ENCODE measurements at places on chromosomes 7 and 10. TPM values are rescaled to one million over a fixed set of nuclear protein-coding genes. Genes with fewer than 3 reads are reported as not detected.

Gene ZNF107
- total RNA-seq: 12.4 TPM

- H3K36me3 ChIP-seq: no peaks in the 10 kb centered on the region
- DNase-seq: no peak
- H3K4me1 ChIP-seq: no peaks in the 10 kb centered on the region
- H3K27ac ChIP-seq: no peak overlapping the region
- H3K4me3 ChIP-seq: no peak overlapping the region
Measured at GRCh38 chr7:153616711-153617325, 435.4 kb upstream of the DPP6 start.

- no peaks in the 10 kb centered on the region for H3K36me3 ChIP-seq
- H3K27ac ChIP-seq: no peak overlapping the region
- no peak overlapping the region for H3K4me3 ChIP-seq
- no peak for DNase-seq
- no peaks in the 10 kb centered on the region for H3K27me3 ChIP-seq
Measured at GRCh38 chr10:121525251-121526134, 72.8 kb downstream of the FGFR2 start.

GRCh38 chr10:3324612-3325038 is 152.0 kb upstream of the PITRM1 start:
- no peak overlapping the region for H3K27ac ChIP-seq
- no peaks in the 10 kb centered on the region for H3K36me3 ChIP-seq
- no peaks in the 10 kb centered on the region for H3K27me3 ChIP-seq
- DNase-seq: no peak
- H3K4me1 ChIP-seq: no peaks in the 10 kb centered on the region
- H3K4me3 ChIP-seq: no peak overlapping the region

Gene NEUROD6
- total RNA-seq: not detected

Gene TEX36
- not detected for total RNA-seq

GRCh38 chr10:131271195-131271880 is 40.2 kb downstream of the TCERG1L start:
- no peak overlapping the region for H3K27ac ChIP-seq
- H3K4me3 ChIP-seq: no peak overlapping the region
- H3K36me3 ChIP-seq: no peaks in the 10 kb centered on the region
- no peaks in the 10 kb centered on the region for H3K4me1 ChIP-seq
- DNase-seq: no peak

GRCh38 chr10:96608262-96608661 is 21.4 kb upstream of the TM9SF3 start:
- H3K4me1 ChIP-seq: peaks cover 14% of the 10 kb centered on the region
- no peak overlapping the region for H3K27ac ChIP-seq
- H3K4me3 ChIP-seq: no peak overlapping the region
- H3K27me3 ChIP-seq: no peaks in the 10 kb centered on the region
- H3K36me3 ChIP-seq: no peaks in the 10 kb centered on the region
- DNase-seq: no peak

Gene SSC4D
- total RNA-seq: not detected

GRCh38 chr10:109883859-109884771 is 39.2 kb downstream of the XPNPEP1 start:
- H3K4me3 ChIP-seq: no peak overlapping the region
- no peak overlapping the region for H3K27ac ChIP-seq
- H3K36me3 ChIP-seq: peaks cover 76% of the 10 kb centered on the region
- peaks cover 5% of the 10 kb centered on the region for H3K4me1 ChIP-seq
- DNase-seq: peak; percentile 82

DNA sequence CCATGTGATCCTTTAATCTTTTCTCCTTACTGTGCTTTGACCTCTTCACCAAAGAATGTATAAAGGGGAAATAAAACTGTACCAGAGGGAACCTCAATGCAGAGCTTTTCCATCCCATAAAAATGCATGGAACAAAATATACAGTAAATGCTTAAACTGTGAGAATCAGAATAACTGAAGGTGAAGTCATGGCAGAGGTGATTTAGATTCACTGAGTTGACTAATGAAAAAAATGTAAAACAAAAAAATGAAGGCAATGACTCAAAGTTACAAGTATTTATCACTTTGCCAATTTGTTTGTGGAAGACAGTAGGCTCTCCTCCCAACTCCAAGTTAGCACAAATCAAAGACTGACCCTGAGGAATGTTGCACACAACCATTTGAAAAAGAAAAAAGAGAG is 1331.6 kb upstream of the SORCS1 start:
- no peak overlapping the region for H3K4me3 ChIP-seq
- no peak for DNase-seq
- H3K27me3 ChIP-seq: no peaks in the 10 kb centered on the region
- no peaks in the 10 kb centered on the region for H3K4me1 ChIP-seq
- H3K27ac ChIP-seq: no peak overlapping the region
- no peaks in the 10 kb centered on the region for H3K36me3 ChIP-seq

Gene CYP2E1
- 2.0 TPM for total RNA-seq

Gene OR9A2
- total RNA-seq: not detected

DNA sequence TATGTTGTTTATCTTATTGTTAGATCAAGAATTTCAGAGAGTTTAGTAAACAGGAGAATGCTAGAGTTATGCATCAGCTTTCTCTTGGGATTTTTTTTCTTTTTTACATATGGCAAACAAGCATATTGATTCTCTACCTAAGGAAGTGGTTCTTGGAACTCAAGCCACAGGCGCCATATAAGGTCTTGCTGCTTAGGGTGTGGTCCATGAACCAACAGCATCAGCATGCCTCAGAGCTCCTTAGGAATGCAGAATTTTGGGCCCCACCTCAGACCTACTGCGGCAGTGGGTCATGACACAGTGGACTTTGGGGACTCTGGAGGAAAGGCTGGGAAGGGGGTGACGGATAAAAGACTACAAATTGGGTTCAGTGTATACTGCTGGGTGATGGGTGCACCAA is 230.8 kb downstream of the SKAP2 start:
- H3K27me3 ChIP-seq: no peaks in the 10 kb centered on the region
- H3K36me3 ChIP-seq: no peaks in the 10 kb centered on the region
- no peak overlapping the region for H3K27ac ChIP-seq
- peaks cover 4% of the 10 kb centered on the region for H3K4me1 ChIP-seq
- no peak for DNase-seq

DNA sequence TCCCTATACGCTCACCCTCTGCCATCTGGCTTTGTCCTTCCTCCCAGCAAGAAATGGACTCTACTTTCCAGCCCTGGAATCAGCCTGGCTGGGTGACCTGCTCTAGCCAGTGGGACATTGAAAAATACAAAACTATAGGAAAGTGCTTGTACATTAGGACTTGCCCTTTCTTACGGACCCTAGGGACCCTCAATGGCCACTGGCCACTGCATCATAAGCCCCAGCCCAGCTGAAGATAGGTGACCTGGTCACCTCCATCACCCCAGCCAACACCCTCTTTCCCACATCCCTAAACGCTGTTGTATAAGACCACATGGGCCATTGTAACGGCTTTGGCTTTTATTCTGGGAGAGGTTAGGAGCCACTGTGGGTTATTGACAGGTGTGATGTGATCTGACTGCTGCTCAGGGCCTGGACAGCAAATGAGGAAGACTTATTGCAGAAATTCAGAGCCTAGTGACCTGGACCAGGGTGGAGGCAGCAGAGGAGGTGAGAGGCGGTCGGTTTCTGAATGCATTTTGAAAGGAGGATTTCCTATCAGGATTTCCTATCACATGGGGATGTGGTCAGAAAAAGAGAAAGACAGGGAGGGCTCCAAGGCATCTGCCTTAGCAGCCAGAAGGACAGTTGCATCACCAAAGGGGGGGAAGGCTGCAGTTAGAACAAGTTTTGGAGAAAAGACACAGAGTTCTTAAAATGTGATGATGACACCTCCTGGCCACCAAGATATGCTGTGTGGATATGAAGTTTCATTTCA is 2.2 kb upstream of the LMBR1 start:
- H3K27me3 ChIP-seq: no peaks in the 10 kb centered on the region
- DNase-seq: peak; percentile 28
- no peak overlapping the region for H3K4me3 ChIP-seq
- H3K4me1 ChIP-seq: peaks cover 24% of the 10 kb centered on the region
- H3K27ac ChIP-seq: no peak overlapping the region

- H3K4me1 ChIP-seq: no peaks in the 10 kb centered on the region
- DNase-seq: no peak
- H3K36me3 ChIP-seq: peaks cover 13% of the 10 kb centered on the region
- no peaks in the 10 kb centered on the region for H3K27me3 ChIP-seq
- no peak overlapping the region for H3K4me3 ChIP-seq
Measured at GRCh38 chr10:50322077-50322476, 70.8 kb upstream of the ASAH2 start.

- H3K27me3 ChIP-seq: no peaks in the 10 kb centered on the region
- peaks cover 43% of the 10 kb centered on the region for H3K4me1 ChIP-seq
- H3K36me3 ChIP-seq: peaks cover 76% of the 10 kb centered on the region
- no peak for DNase-seq
Measured at GRCh38 chr7:100680576-100681271, 7.2 kb downstream of the GNB2 start.

Gene ZCCHC24
- total RNA-seq: 0.85 TPM

Gene TMEM106B
- total RNA-seq: 17.5 TPM

DNA sequence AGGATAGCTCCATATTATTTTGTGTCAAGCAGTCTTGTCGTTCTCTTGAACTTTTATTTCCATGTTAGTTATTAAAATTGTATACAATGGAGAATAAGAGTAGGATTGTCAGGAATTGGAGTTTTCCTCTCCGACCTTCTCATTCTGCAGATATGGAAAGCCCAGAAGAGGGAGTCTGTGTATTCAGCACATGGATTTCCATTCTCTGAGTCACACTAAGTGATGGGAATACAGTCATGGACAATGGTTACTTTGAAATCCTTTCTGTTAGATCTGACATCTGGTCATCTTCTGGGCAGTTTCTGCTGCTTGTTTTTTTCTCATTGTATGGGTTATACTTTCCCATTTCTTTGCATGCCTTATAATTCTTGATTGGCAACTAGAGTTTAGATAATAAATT is 5.0 kb upstream of the TASOR2 start:
- no peak for DNase-seq
- no peaks in the 10 kb centered on the region for H3K36me3 ChIP-seq
- H3K27me3 ChIP-seq: peaks cover 8% of the 10 kb centered on the region
- H3K27ac ChIP-seq: no peak overlapping the region

Gene PAPOLB
- total RNA-seq: not detected

Gene WBP1L
- 6.1 TPM for total RNA-seq

Gene PPIA
- 410 TPM for total RNA-seq

DNA sequence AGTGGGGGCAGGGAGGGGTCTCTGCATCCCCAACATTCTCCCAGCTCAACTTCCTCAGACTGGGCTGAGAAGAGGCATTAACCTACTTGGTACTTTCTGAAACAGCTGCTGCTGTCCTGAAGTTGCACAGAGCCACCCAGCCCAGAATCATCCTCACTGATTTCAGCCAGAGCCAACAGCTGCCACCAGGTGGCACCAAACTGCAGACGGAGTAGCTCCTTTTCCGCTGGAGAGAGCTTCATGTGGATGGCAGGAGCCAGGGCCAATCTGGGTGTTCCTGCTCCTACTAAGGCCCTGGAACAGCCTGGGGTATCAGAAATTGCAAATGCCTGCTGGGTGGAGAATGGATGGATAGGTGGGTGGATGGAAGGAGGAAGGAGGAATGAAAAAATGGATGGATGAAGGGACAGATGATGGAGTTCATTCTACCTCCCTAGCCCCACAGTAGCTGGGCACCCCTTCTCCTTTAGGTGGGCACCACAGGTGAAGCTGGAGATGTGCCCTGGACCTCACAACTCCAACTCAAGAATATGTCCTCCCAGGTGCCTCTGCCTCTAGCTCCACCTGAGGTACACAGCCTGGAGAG is 11.8 kb upstream of the DRGX start:
- H3K27me3 ChIP-seq: peaks cover 19% of the 10 kb centered on the region
- DNase-seq: peak; percentile 65
- no peak overlapping the region for H3K4me3 ChIP-seq

- H3K4me1 ChIP-seq: peaks cover 6% of the 10 kb centered on the region
- H3K36me3 ChIP-seq: no peaks in the 10 kb centered on the region
- DNase-seq: no peak
- H3K27ac ChIP-seq: no peak overlapping the region
Measured at GRCh38 chr10:46559231-46559671, 2.8 kb upstream of the GPRIN2 start.

DNA sequence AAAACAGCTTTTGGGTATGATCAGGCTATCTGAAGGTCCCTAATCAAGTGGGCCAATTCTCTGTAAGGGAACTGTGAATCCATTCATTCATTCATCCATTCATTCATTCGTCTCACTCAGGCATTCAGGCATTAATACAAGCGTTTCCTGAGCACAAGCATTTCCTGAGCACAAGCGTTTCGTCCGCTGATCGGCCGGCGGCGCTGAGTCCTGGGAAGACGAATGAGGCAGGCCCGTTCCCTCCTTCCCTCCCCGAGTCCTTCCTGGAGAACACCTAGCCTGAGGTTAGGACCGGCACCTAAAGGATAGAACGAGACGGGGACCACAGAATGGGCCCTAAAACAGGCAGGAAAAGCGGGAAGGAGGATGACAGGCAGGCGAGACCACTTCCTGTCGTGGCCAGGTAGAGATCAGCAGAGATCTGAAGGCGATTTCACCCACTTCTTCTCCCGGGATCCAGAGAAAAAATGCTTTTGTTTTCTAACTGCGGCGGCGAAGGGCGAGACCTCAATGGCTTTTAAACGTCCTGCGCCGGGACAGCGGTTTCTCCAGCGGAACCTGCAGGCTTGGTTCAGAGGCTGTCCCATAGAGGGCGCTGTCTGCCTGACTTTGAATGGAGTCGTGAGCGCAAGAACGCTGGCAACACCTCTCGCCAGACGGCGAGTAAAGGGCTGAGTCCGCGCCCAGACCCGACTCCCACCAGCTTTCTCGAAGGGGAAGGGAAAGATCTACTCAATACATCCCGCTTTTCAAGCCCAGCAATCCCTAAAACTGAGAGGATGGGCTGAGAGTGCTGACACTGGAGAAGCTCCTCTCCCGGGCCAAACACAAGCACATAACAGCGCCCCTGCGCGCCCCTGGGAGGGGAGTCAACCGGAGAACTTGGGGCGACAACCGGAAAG is 2.9 kb upstream of the HMX3 start:
- peak overlapping the region; percentile 10 for H3K4me3 ChIP-seq
- peaks cover 74% of the 10 kb centered on the region for H3K27me3 ChIP-seq
- peaks cover 49% of the 10 kb centered on the region for H3K4me1 ChIP-seq
- peak; percentile 77 for DNase-seq
- no peaks in the 10 kb centered on the region for H3K36me3 ChIP-seq

GRCh38 chr7:44305564-44306507 is 19.6 kb downstream of the CAMK2B start:
- H3K4me3 ChIP-seq: no peak overlapping the region
- no peak for DNase-seq
- H3K27ac ChIP-seq: no peak overlapping the region
- no peaks in the 10 kb centered on the region for H3K36me3 ChIP-seq

GRCh38 chr10:297567-297966 is 162.3 kb downstream of the ZMYND11 start:
- no peaks in the 10 kb centered on the region for H3K36me3 ChIP-seq
- H3K27ac ChIP-seq: no peak overlapping the region
- no peak overlapping the region for H3K4me3 ChIP-seq
- H3K4me1 ChIP-seq: no peaks in the 10 kb centered on the region
- DNase-seq: no peak

Gene GRID2IP
- 0.36 TPM for total RNA-seq

- no peaks in the 10 kb centered on the region for H3K27me3 ChIP-seq
- H3K4me3 ChIP-seq: no peak overlapping the region
- no peak overlapping the region for H3K27ac ChIP-seq
- H3K4me1 ChIP-seq: no peaks in the 10 kb centered on the region
- no peaks in the 10 kb centered on the region for H3K36me3 ChIP-seq
Measured at GRCh38 chr10:7945469-7946187, 108.9 kb upstream of the GATA3 start.

Gene OR2A14
- not detected for total RNA-seq

Measured in CD4-positive, alpha-beta T cell (primary cell).